Activated CD8-positive, alpha-beta T cell treated with anti-CD3 and anti-CD28 coated beads for 36 hours (primary cell): ENCODE measurements at places on chromosomes 7 and 10.
A peak's percentile ranks its signal among the peaks of the same experiment; 100 is the strongest.

DNA sequence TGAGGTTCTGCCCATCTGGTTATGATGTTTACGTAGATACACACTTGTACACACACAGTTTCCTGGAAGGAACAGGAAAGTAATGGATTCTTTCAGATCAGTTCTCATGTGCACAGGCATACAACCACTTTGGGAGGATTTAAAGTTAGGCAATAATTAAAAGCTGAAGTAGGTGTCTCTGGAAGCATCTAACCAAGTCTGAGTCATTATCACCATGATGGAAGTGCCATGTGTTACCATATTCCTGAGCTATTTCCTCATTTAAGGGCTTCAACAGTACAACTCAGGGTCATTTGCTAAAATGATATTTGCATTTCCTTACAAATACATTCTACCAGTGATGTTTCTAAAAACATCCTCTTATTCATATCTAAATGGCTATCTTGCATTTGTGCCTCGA is 41.4 kb upstream of the BET1 start:
- DNase-seq, result no peak

DNA sequence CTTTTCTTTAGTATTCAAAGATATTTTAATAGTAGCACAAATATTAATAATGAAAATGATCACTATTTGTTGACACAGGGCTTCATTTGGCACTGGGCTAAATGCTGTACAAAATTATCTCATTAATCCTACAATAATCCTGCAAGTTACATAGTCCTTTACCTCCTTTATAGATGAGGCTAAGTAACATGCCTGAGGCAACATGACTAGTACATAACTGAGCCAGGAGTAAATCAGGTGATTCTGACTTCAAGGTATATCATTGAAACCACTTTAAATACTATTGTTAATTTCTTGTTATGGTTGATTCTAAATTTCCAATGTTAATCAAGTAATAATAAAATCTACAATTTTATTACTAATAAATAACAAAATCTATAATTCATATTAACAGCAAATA is 39.8 kb downstream of the SEM1 start:
- DNase-seq, result no peak

GRCh38 chr10:62749093-62749683 is 55.3 kb upstream of the ADO start:
- DNase-seq, result no peak

DNA sequence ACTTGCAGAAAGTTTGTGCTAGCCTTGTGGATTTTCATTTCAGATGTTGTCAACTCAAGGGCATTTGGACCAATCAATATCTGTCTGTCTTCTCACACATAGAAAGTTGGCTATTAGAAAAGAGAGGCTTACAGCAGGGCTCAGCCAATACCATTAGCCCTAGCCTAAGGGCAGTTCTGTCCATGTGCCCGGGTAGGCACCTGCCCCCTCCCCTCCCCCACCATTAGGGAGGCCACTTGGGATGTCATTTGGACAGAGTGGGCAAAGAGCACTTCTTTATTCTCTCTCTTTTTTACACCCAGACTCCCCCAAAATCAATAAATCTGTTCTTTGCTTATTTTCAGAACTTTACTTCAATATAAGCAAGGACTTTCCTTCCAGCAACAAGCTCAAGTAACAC is 188.5 kb upstream of the MKI67 start:
- no peak for DNase-seq

DNA sequence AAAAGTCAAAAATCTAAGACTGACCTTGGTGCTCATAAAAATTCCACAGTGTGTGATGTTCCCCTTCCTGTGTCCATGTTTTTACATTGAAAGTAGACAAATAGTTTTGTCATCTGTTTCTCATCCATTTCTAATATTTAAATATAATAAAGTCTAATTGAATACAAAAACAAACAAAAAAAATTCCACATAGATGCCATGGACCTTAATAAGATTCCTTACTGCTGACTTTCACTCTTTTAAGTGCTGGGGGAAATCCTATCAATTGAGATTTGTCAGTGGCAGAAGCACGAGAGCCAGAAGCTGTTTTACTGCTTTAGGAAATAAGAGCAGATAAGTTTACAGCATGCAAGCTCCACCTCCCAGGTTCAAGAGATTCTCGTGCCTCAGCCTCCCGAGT is 310.0 kb downstream of the ABCA13 start:
- DNase-seq, result no peak

DNA sequence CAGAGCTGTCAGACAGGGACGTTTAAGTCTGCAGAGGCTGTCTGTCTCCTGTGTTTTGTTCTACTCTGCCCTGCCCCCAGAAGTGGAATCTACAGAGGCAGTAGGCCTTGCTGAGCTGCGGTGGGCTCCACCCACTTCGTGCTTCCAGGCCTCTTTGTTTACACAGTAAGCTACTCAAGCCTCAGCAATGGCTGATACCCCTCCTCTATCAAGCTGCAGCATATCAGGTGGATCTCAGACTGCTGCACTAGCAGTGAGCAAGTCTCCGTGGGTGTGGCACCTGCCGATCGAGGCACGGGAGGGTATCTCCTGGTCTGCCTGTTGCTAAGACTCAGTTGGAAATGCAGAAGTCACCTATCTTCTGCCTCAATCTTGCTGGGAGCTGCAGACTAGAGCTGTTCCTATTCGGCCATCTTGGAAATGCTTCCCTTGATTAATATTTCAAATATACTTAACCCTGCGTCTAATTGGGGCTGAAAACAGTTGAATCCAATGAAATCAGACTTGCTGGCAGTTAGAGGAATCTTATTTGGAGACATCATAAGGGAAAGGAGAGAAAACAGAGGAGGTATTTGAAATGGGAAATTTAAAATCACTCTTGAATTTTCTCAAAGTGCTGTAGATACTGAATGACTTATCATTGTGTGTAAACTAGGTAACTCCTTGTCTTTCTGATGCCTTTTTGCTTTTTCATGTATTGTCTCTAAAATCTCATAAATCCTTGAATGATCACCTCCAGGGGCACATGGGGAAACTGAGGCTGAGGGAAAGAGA is 13.8 kb upstream of the CYP3A5 start:
- DNase-seq, result peak; percentile 19

- DNase-seq, result no peak
These were observed 820.6 kb upstream of the KCND2 start for GRCh38 chr7:119452401-119452800.

GRCh38 chr7:158400601-158401225 is 186.9 kb downstream of the PTPRN2 start:
- DNase-seq, result no peak

DNA sequence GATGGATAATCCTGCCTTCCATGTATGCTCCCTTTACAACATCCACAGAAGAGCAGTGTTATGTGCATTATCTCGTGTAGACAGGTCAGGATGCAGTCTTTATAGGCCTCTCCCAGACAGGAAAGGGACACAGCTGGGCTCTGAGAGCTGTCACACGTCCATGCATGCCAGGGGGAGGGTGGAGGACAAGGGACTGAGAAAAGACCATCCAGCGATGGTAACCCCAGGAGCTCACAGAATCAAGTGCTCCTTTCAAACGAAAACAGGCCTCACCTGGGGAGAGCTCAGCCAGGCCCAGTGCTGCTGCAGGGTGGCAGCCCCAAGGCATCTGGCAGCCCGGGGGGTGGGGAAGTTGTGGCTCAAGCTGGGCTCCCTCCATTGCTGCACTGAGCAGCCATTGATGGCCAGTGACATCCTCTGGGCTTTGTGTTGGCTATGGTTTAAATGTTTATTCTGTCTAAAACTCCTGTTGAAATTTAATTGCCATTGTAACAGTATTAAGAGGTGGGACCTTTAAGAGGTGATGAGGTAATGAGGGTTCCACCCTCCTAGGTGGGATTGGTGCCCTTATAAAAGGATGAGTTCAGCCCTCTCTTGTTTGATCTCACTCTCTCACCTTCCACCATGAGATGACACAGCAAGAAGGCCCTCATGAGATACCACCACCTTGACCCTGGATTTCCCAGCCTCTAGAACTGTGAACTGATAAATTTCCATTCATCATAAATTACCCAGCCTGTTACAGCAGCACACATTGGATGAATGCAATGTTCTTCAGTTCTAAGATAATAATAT is 15.7 kb downstream of the JCAD start:
- DNase-seq, result no peak

DNA sequence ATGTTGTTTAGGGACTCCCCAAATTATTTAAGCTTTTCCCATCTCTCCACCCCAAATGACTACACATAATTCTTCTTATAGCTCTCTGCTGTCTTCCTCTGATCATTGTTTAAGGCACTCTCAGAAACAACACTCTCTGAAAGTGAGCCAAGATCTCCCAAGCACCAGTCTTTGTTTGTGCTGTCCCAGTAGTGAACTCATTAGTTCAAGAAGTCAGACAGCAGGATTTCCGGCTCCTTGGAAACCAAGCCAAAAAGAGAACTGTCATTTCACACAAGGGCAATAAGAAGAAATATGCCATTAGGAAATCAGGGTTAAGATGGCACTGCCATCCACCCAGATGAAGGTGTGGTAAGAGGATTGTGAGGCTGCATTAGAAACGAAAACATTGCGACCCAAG is 83.1 kb downstream of the FZD1 start:
- no peak for DNase-seq

DNA sequence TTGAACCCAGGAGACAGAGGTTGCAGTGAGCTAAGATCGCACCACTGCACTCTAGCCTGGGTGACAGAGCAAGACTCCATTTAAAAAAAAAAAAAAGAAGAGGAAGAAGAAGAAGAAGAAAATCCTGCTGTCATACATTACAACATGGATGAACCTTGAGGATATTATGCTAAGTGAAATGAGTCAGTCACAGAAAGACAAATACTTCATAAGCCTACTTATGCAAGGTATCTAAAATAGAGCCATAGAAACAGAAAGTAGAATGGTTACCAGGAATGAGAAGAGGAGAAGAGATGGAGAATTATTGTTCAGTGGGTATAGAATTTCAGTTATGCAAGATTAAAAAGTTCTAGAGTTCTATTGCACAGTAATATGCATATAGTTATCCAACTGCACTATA is 466.5 kb downstream of the PLXNA4 start:
- no peak for DNase-seq

- no peak for DNase-seq
These were observed 26.1 kb downstream of the ST7 start for GRCh38 chr7:116979430-116979829.

- DNase-seq, result no peak
These were observed 400.6 kb downstream of the DNAJB6 start for GRCh38 chr7:157737151-157738065.

DNA sequence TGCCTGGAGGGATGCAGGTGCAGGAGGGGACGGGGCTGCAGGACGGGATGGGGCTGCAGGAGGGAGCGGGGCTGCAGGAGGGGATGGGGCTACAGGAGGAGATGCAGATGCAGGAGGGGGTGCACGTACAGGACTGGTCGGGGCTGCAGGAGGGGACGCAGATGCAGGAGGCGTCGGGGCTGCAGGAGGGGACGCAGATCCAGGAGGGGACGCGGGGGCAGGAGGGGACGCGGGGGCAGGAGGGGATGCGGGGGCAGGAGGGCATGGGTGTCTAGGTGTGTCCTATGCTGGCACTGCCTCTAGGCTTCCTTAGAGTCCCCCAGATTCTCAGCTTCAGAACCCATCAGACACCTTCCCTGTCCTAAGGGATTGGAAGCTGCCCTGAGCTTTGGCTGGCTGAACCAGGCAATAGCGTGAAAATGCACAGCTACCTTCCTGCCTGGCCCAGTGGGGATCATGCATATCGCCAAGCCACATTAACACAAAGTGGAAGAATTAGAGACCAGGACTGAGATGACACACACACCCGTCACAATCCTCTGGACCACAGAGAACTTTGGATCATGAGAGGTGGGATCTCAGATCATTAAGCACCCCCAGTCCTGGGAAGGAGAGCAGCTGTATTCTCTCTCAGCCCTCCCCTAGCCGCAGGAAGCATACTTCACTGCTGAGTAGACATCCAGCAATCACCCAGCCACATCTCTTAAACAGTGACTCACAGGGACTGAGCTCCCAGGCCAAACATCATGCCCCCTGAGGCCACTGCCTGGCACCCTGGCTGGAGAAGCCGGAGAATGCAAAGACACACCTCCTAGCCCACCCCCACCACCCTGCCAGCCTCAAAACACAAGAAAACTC is 67.3 kb downstream of the VWA2 start:
- no peak for DNase-seq
